ENCODE measurements at places on chromosomes 12 and 14.
A peak's percentile ranks its signal among the peaks of the same experiment; 100 is the strongest.

DNA sequence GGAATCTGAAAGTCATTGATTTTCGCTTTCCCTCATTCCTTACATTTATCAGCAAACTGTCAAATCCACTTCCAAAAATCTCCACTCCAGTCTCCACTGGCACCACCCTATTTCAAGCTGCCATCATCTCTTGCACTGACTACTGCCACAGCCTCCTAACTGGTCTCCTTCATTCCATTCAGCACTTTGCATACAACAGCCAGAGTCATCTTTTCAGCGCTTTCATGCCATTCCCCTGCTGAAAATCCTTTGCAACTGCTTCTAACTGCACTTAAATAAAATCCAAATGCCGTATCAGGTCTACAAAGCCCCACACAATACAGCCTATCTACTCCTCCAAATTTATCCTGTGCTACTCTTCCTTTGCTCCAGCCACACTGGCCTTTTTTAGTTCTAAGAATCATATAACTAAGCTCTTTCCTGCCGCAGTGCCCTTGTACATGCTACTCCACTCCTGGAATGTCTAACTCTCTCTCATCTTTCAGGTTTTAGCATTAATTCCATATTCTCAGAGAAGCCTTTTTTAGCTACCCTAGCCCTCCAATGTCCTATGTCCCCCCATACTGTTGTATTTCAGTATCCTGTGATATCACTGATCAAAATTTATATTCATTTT lies 21.6 kb downstream of the FERMT2 start:
- DNase-seq: no peak

DNA sequence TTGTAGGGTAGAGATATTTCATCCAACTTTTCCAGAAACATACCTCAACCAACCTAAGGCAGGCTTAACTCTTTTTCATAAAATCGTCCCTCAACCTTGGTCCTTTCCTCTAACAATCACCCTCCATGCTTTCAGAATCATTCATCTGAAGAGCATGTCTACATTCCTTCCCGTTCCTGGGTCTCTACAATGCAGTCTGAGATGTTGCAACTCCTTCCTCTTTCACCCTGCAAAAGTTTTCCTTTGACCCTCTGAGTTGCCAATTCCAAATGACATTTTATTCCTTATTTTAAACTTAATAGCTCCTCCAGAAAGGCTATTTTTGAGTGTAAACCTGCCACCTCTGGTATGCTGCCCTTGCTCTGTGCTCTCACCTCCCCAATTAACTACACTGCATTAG lies 16.7 kb downstream of the SLC7A7 start:
- DNase-seq: no peak

GRCh38 chr14:82710267-82710841 lies 1176.7 kb upstream of the SEL1L start:
- peak; percentile 79 for DNase-seq

- DNase-seq: no peak
Observed at GRCh38 chr14:56555921-56556570, 23.6 kb upstream of the TMEM260 start.

DNA sequence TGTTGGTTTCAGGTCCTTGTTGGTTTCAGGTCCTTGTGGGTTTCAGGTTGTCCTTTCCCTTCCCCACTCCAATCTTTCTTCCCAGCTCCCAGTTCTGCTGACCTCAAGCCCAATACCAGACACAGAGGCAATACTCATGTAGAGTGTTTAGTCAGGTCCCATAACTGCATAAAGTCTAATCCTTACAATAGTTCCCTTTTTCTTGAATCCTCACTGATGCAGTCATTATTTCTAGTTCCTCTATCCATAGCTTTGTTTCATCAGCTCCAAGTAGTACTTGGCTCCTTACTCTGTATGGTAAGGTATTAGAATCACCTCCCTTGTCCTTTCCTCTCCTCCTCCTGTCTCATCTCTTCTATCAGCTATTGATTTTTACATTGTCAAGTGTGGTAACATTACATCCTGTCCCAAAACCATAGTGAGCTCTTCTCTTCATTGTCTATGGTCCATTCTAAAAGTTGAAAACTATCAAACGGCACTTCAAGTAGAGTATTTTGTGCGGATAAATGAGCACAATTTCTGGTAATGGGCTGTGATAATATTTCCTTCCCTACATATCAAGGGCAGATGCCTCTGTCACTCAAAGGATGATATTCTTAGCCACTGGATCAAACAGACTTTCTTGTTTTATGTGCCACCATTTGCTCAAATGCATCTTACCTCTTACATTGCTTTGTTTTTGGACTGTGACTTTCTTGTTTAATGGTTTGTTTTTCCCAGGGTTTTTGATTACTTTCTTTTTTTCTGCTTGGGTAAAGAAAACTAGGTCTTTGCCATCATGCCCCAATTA lies 57.2 kb upstream of the JDP2 start:
- DNase-seq: no peak

- no peak for DNase-seq
Observed at GRCh38 chr14:88775532-88775931, 17.2 kb downstream of the EML5 start.

Data from ecto neural progenitor cell (in vitro differentiated cells).